ENCODE measurements at places on chromosomes 3 and 15.

- DNase-seq = no peak
Observed at GRCh38 chr3:38094999-38095398, 41.9 kb downstream of the ACAA1 start.

GRCh38 chr15:90000186-90001001 lies 730 bp upstream of the ZNF710 start:
- DNase-seq = peak; percentile 67

- DNase-seq = no peak
Observed at GRCh38 chr3:65936908-65937638, 101.6 kb downstream of the MAGI1 start.

DNA sequence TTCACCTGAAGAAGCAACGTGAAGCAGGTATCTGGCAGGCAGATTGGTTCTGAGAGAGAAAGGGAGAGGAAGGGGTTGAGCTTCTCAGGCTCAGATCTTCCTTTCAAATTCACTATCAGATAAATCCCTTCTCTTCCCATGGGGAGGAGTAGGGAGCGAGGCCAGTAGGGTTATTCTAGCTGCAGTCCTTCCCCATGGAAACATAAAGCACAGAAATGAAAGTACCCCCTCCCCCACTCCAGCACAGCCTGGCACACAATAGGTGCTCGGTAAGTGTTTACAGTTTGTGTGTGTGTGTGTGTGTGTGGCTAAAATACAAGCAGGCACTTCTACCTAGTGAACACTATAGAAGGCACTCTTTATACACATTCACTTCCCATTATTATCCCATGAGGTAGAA lies 20.8 kb upstream of the VPS8 start:
- DNase-seq = no peak

GRCh38 chr3:81354119-81354518 lies 407.3 kb downstream of the GBE1 start:
- no peak for DNase-seq

DNA sequence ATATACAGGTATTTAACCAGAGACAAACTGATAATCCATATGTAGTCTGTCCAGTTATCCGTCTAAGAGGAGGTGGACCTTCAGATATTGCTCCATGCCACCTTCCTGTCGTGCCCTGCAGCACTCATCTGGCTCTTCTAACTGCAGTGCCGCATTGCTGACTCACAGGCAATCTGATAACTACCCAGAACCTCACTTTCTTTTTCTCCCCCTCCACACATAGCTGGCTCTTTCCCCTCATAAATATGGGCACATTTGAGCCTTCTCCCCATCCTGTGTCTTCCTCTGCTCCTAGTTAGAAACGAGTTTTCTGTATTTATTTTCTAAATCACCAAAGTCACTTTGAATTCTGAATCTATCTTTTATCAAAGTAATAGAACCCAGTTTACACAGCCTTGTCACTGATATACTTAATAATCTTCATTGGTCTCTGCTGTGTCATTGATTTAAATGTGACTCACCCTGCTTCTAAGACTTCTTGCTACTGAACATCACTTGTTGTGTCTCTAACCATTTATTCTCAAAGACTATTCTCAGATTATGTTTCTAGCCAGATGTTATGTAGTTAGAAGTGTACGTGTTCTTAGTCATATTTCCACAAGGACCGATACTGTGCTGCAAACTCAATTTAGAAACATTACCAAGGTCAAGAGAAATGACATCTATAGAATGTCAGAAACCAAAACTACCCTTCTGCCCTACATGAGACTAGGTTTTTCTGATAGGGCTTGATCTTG lies 17.4 kb upstream of the KCNMB2 start:
- DNase-seq = no peak

DNA sequence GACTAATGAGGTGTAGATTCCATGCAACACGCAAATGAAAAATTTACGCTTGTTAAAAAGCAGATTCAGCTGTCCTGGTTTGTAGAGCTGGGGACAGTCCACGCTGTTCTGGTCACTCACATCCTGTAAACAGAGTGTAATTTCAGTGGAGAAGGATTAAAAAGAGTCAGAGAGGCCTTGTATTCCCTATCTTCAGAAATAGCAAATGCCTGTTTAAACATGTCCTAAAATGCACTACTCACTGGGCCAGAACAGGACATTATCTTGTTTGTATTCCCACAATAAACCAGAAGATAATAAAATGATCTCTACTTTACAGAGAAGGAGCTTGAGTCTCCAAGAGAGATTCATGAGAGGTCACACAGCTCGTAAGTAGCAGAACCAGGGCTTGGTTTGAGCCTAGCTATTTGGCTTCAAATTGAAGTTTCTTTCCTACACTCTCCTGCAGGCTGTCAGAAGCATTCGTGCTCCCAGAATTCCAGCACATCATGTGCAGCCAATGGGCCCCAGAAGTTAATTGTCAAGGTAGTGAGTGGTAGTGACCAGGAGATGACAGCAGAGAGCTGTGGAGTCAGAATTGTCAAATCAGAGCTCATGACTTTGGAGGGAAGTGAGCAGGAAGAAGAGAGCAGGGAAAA lies 242.5 kb downstream of the ATP8B4 start:
- no peak for DNase-seq

DNA sequence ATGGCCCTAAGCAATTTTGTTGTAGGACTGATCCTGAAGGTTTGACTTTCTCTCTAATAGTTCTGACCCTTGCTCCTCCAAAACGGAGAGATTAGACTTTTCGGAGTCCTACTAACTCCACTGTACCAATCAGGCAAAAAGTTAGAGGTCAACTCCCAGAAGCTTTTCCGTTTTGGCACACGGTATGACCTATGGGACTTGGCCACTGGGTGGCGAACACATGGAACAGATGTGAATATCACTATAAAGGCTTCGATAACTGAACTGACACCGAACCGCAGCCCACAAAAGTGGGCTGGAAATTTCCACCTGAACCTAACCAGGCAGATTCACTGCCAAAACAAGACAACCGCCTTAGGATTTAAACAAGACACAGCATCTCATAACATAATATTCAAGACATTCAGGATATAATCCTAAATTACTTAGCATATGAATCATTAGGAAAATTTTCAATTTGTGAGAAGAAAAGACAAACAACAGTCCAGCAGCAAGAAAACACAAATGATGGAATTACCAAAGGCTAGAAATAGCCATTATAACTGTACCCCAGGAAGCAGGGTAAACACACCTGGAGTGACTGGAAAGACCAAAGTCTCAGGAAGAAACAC lies 12.2 kb upstream of the TM2D3 start:
- DNase-seq = no peak

GRCh38 chr3:38491215-38491614 lies 4.9 kb upstream of the EXOG start:
- DNase-seq = no peak

DNA sequence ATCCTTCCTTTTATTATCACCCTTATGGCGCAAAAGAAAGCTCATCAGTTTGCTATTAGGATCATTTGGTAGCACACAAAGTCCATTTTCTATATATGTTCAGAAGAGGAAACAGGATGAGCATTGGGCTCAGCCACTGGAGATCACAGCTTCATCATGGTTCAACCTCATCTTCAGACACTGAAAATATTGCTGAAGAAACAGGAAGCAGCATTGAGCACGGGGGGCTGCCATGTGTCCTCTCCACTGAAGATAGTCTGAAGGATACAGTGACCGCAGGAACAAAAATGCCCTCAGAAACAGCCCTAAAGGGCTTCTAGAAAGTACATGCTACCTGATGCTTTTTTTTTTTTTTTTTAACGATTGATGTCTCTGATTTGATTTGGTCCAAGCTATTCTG lies 835.3 kb upstream of the CFAP20DC start:
- DNase-seq = no peak

DNA sequence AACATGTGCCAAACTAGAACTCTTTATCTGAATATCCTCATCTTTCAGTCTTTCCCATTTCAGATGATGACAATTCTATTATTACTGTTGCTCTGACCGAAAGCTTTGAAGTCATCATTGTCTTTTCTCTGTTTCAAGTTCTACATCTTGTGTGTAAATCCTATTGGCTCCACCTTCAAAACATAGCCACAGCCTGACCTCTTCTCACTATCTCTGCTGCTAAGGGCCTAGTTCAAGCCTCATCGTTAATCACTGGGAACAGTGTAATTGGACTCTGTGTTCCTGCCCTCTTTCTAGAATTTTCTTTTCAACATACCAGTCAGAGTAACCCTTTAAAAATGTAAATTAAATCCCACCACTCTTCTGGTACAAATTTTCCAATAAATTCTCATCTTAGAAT lies 105.1 kb downstream of the OXSM start:
- DNase-seq = no peak
